ENCODE measurements at places on chromosomes 2 and 18. TPM values are rescaled to one million over a fixed set of nuclear protein-coding genes. Genes with fewer than 3 reads are reported as not detected.

DNA sequence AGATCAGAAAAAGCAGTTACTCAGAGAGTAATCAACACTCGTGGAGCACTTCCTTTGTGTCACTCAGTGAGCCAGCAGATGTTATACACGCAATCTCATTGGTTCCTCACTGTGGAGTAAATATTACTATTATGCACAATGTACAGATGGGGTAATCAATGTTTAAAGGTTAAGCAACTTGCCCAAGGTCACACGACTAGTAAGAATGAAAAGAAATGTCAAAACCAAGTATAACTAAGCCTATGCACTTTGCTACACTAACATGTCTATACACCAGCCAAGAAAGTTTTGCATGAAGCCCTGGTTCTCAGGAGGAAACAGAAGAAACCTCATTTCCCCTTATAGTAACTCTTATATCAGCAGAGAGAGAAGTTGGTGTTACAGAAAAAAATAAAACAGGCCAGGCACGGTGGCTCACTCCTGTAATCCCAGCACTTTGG is 5.4 kb downstream of the METTL21A start:
- peak; percentile 75 for DNase-seq

GRCh38 chr2:103401621-103402020 is 639.8 kb downstream of the TMEM182 start:
- DNase-seq = no peak

GRCh38 chr2:217338306-217338916 is 478.5 kb upstream of the TNP1 start:
- DNase-seq = no peak

The TXNDC9 gene
- polyA plus RNA-seq = 40.3 TPM

The FOXI3 gene
- polyA plus RNA-seq = not detected

Data from CD14-positive monocyte (primary cell).